ENCODE measurements at places on chromosomes 6 and 20.

GRCh38 chr6:150448221-150448620 is 79.4 kb downstream of the IYD start:
- DNase-seq = no peak

DNA sequence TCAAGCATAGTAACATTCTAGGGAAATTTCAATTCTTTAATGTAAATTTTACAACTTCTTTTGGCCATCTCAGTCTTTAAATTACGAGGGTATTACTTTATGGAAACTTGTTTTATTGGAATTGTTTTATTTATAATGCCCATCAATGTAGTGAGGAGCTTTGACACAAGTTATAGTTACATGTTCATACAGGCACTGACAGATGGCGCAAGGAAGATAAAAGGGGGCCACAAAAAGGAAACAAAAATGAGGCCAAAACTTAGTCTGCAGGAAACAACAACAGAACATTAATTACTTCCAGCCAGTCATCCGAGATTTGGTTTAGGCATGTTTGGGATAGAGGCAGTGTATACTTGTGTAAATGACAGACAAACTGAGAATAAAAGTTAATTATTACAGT is 18.3 kb downstream of the SESN1 start:
- DNase-seq = no peak

- DNase-seq = no peak
Observed at GRCh38 chr20:43911066-43911465, 3.6 kb upstream of the TOX2 start.

DNA sequence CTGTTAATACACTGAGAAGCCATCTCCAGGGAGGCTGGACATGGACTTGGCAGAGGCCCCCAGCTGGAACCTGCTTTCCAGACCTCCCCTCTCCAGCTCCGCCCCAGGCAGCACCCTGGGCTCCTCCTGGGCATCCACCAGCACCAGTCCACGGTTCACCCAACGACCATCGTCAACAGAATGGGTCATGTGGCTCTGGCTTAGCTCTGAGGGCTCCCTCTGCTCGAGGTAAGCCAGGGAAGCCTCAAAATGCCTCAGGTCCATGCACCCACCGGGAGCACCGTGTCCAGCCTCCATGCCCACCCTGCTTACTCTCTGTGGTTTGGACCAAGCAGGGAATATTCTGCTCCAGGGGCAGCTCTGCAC is 40.5 kb downstream of the WDR27 start:
- DNase-seq = no peak

DNA sequence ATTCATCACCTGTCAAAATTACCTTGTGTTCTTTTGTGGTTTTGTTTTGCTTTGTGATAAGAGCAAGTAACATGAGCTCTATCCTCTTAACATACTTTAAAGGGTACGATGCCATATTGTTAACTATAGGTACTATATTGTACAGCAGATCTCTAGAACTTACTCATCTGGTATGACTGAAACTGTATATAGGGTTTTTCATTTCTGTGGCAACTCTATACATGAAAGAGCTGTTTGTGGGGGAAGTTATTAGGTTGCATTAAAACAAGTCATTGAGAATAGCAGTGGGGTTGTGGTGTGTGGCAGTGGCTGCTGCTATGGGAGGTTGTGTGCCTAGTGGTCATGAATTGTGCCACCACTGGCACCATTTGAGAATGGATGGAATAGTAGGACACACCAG is 268.4 kb downstream of the KCNQ5 start:
- no peak for DNase-seq
